ENCODE measurements at places on chromosomes 11 and 22. TPM values are rescaled to one million over a fixed set of nuclear protein-coding genes. Genes with fewer than 3 reads are reported as not detected.

DNA sequence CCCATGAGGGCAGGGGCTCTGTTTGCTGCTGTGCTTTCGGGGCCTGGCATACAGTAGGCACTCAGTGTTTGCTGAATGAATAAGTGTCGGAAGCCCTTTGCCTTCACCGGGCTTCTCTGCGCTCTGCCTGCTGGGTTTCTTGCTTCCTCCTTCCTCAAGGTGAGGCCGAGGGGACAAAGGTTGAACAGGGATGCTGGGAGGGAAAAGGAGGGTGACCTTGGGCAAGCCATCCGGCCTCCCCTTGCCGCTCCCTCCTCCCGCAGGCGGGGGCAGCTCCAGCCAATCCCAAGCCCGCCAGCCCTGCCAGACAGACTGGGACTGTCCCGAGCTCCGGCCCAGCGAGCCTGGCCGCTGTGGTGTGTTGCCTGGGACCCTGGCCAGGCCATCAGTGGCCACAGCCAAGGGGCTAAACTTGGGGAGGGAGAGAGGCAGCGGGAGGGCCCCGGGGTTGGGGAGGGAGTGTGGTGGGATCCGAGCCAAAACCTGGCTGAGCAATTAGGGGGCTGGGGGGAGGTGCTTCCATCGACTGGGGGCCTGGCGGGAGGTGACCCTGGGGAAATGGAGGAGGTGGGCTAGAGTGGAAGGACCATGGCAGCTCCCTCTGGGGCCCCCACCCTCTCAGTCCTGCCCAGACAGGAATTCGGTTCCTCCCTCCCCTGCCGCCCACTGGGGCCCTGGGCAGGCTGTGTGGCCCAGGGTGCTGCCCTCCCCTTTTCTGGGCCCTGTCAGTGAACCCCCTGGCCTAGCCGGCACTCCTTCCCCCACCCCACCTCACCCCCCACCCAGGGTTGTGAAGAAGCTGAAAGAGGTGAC lies 3.4 kb upstream of the RCOR2 start:
- no peak for DNase-seq

Gene CCDC34
- 1.8 TPM for total RNA-seq

DNA sequence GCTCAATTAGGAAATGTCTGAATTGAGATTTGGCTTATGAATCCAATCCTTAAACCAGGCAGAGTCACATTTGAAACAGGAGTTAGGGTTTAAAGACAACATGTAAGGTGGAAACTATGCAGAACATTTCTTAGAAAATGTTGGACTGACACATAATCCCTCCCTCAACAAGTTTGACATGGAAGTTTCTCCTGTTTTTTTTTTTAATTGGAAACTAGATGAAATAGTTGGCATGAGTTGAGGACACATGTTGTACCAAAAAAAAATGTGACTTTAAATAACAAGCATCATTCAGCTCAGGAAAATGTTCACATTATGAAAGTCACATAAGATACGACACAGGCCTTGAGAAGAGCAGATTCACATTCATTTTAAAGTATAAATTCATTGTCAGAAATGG lies 154.9 kb upstream of the DDI1 start:
- DNase-seq, result no peak

Gene CD44
- 5.0 TPM for total RNA-seq

GRCh38 chr11:121350314-121351082 lies 57.9 kb downstream of the SC5D start:
- DNase-seq, result no peak
